Mesothelial cell of epicardium (in vitro differentiated cells): ENCODE measurements at places on chromosomes 4 and X.

- no peak for DNase-seq
These were observed 189.2 kb downstream of the SHROOM3 start for GRCh38 chr4:76624241-76624681.

- DNase-seq: no peak
These were observed 34.1 kb downstream of the ADH5 start for GRCh38 chr4:99054428-99054994.

DNA sequence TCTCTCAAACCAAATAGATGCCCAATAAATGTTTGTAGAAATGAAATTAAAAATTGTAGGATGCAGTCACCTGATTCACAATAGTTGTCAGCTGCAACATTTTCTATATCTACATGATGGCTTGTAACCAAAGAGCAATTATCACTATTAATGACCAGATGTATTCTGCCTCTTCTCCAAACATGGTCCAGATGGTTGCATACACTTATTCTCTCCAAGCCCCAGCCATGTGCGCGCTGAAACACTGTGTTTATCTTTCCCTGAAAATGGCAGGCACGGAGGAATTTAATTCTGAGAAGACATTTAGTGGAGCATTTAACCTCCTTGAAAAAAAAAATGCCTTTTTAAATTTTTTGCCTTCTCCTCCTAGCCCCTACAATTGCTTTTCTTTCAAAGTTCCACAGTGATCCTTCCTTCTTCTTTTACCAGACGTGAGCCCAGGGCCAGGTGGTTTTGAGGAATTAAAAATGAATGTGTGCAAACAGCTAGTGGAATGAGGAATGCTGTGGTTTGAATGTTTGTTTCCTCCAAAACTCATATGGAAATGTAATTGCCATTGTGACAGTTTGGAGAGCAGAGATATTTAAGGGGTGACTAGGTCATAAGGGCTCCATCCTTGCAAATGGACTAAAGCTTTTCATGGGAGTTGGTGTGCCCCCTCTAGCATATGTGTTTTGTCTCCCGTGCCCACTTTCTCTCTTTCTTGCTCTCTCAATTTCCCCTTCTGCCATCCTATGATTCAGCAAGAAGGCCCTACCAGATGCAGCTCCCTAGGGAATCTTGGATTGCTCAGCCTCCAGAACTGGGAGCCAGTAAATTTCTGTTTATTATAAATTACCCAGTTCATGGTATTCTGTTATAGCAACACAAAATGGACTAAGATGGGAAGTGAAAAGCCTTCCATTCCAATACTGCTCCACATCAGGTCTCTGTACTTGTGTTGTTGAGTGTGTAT, 136.0 kb downstream of the GABRB1 start:
- no peak for DNase-seq

DNA sequence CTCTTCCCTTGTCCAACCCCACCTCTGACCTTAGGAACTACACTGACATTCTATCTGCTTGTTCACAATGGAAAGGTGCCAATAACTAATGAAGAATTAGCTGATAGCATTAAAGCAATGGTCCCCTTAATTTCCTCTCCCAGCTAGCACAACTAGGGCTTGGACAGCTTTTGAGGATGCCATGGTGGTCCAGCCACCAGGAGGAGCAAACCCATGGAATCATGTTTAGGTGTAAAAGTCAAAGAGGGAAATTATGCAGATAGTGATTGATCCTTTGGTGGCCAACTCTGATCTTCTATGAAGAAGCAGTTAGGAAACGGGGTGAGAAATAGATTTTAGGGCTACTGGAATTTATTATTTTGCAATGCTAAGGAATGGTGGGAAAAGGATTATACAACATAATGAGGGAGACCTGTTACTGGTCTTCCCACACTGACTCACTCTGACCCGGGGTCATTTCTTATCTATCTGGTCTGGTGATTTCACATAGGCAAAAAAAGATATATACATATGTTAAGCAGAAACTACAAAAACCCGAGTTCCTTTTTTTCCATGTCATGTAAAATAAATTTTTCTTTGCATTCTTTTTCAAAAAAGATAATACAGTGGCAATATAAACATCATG, 45.8 kb upstream of the FBXW7 start:
- DNase-seq: no peak

- no peak for DNase-seq
These were observed 16.4 kb downstream of the DMD start for GRCh38 chrX:33194876-33195433.

DNA sequence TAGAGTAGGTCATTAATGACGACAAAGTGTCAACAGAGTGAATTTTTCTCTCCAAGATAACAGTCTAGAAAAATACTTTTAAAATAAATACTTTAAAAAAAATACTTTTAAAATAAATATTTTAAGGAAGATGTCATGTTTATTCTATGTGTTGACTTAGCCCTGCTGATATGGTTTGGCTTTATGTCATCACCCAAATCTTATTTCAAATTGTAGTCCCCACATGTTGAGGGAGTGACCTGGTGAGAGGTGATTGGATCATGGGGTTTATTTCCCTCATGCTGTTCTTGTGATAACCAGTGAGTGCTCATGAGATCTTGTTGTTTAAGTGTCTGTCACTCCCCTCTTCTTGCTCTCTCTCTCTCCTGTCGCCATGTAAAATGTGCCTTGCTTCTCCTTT, 754.9 kb upstream of the SLIT2 start:
- DNase-seq: no peak

GRCh38 chrX:72105436-72105835, 26.3 kb downstream of the RTL5 start:
- no peak for DNase-seq

DNA sequence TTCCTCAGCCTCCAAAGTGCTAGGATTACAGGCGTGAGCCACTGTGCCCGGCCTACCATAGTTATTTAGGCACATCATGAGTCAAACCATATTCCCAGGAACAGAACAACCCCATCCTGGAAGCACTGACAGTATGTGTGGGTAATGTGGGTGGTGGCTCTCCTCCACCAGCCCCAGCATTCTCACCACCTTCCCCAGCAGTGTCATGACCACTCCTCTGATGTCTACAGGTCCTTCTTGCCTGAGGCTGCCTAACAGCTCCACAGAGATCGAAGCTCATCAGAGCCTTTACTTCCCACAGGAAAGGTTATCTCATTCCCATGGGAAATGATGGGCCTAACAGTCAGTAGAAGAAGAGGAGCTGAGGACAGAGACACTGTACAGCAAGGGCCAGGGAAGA, 129.5 kb upstream of the GPC4 start:
- no peak for DNase-seq

- DNase-seq: no peak
These were observed 56.4 kb upstream of the PDLIM3 start for GRCh38 chr4:185591679-185592141.

GRCh38 chrX:52574416-52575275, 57.8 kb upstream of the XAGE1B start:
- no peak for DNase-seq

- no peak for DNase-seq
These were observed 168.0 kb downstream of the BANK1 start for GRCh38 chr4:101958547-101958946.

- no peak for DNase-seq
These were observed 47.8 kb upstream of the CLNK start for GRCh38 chr4:10732235-10732913.

- no peak for DNase-seq
These were observed 170.3 kb upstream of the MAMLD1 start for GRCh38 chrX:150192816-150193215.

- no peak for DNase-seq
These were observed 406.4 kb downstream of the FAM47A start for GRCh38 chrX:33725535-33726210.

GRCh38 chr4:24010573-24010972, 120.7 kb upstream of the PPARGC1A start:
- DNase-seq: no peak

DNA sequence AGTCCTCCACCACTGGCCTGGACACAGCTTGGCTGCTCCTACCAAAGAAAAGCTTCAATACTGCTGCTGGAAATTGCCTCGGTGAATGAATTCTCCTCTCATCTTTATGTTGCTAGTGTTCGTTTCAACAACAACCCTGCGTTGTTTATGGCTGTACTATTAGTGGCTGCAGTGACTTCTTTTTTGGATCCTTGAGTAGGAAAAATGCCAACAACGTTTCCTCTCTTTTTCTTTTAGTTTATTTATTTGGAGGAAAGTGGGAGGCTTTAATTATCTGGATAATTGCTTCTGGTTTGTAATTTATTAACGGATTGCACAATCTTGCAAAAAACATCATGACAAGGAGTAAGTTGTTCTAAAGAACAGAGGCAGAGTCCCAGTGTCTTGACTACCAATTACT, 464.1 kb upstream of the TRAM1L1 start:
- no peak for DNase-seq

- peak; percentile 51 for DNase-seq
These were observed at the start of gene COL4A5 for GRCh38 chrX:108439426-108439942. Gene COL4A5, plus strand, starts transcription at chrX:108439838. Its CDS starts 288 bp downstream, at chrX:108440126.

DNA sequence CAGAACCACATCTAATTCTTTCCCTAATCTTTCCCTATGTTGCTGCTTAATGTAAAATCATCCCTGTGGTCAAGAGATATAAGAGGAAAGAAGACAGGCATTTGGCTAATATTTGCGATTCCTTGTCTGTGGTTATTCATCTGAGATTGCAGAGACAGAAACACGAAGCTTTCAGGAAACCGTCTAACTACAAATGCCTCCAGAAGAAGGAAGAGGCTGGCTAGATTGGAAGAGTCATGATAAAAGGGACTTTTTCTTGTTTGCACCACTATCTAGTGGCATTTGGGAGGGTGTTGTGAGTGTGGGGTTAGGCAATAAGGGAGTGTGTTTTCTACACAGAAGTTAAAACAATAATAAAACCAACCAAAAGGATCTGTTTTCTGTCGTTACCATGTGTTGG, 43.9 kb downstream of the TMEM154 start:
- no peak for DNase-seq

DNA sequence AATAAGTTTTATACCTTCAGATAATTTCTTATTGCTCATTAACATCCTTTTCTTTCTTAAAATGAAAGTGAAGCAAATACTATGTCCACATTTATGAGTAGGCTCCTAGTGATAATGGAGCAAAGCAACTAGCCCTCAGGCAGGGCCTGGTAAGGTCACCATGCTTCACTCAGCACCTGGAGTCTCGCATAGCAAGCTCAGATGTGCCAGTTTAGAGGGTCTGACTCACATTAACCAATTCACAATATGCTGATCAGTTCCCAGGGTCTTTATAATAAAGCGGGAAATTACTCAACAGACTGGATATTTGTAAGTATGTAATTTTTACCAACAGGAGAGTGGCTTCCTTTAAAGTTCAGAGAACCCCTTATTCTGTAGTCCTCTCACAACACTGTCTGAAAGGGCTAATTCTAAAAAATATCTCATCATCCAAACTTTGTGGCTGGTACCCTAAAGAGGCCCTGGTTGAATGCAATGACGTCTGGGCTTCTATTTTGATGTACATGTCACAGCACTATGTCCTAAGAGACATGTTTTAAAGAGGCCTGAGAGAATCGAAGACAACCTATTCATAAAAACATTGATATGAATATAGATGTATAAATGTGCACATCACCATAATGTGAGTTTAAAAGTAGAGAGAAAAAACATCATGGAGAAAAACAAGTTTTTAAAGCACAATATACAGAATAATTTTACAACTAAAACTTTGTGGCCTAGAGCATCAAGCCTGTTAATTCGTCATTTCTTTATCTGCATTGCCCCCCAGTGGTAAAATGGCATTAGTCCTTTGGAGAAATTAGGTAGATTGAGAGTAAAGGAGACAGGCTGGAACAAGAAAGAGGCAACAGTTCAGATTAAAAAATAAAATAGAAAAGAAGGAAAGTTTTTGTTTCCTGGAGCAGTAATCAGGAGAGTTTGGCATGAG, 44.3 kb downstream of the IL21 start:
- DNase-seq: no peak

DNA sequence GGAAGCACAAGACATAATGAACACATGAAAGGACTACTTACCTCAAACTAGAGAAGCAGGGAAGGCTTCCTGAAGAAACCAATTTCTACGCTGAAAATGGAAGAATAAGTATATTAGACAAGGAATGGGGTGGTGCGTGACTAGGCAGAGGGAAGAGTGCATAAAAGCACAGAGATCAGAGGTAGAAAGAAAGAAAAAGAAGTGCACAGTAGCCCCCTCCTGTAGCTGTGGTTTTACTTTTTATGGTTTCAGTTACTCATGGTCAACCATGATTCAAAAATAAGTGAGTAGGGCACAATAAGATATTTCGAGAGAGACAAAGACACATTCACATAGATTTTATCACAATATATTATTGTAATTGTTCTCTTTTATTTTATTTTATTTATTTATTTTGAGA, 934.5 kb upstream of the INTU start:
- no peak for DNase-seq

DNA sequence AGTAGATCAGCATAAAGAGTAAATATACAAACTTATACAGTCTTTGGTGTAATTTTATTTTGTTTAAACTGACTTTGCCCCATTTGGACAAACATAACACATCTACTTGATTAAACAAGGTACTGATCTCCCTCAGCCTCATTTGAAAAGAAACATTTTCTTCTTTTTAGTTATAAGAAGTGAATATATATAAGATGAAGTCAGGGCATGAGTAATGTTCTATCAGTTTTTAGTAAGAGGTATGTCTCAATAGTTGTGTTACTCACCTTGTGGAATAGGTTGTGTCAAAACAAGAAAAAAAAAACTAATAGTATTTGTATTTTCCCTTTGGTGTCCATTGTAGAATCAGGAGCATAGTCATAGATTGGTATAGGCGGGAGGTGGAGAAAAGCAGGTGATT, 327.4 kb downstream of the RPA4 start:
- no peak for DNase-seq

- no peak for DNase-seq
These were observed 208.1 kb upstream of the ADGRL3 start for GRCh38 chr4:60992037-60992436.

DNA sequence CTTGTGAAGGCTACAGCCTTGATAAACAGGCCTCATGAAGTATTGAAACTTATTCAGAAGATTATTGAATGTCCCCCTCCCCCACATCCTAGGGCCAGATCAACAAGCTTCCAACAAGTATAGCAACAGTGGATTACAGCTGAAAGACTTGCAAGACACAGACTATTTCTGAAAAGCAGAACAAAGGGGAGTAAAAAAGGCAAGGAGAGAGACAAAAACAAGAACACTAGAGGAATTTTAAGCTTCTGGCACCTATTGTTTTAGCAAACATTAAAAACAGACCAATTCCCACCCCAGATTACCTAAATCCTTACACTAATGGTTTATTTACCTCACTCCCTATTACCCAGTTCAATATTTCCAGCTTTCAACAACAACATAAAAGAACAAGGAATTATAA, 446.3 kb upstream of the FSTL5 start:
- no peak for DNase-seq

DNA sequence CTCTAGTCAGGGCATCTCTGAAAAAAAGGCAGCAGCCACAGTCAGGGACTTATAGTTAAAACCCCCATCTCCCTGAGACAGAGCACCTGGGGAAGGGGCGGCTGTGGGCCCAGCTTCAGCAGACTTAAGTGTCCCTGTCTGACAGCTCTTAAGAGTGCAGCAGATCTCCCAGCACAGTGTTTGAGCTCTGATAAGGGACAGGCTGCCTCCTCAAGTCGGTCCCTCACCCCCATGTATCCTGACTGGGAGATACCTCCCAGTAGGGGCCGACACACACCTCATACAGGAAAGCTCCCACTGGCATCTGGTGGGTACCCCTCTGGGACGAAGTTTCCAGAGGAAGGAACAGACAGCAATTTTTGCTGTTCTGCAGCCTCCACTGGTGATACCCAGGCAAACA, 129.0 kb downstream of the ANXA5 start:
- no peak for DNase-seq
